Stimulated activated CD4-positive, alpha-beta T cell treated with anti-CD3 and anti-CD28 coated beads, TNF-alpha, amount 100 ng/mL, for 48 hours (primary cell): ENCODE measurements at places on chromosomes 6 and 20.
A peak's percentile ranks its signal among the peaks of the same experiment; 100 is the strongest.

GRCh38 chr20:48335308-48336050 lies 492.3 kb downstream of the PREX1 start:
- DNase-seq = no peak

- no peak for DNase-seq
Observed at GRCh38 chr6:18961566-18961965, 574.4 kb downstream of the RNF144B start.

DNA sequence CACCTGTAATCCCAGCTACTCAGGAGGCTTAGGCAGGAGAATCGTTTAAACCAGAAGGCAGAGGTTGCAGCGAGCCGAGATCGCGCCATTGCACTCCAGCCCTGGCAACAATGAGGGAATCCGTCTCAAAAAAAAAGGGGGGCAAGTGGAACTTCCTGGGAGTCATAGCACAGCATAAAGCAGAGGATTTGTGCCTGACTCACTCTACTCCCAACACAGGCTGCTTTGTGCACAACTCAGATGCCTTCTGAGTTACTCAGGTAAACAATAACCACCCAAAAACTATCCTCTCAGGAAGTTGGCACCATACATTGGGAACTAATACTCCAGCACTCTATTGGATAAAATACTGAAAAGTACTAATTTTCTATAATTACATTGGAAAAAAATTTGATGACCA lies 2.5 kb upstream of the TMEM244 start:
- no peak for DNase-seq

DNA sequence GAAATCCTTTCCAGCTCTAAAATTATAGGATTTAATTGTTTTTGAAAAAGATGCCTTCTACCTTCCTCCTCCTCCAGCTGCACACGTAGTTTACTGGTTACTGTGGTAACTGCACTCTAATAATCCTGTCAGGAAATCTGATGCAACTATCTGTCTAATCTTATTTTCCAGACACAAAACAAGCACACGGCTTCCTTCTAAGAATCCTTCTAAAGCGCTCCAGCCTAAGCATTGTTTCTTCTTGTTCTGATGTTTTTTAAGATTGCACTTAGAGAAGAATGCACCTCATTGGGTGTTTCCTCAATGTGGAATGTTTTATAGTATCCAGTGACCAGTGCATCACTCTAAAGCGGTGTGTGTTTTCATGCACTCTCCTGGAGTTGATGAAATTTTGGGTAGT lies 63.6 kb downstream of the CARMIL1 start:
- DNase-seq = no peak

DNA sequence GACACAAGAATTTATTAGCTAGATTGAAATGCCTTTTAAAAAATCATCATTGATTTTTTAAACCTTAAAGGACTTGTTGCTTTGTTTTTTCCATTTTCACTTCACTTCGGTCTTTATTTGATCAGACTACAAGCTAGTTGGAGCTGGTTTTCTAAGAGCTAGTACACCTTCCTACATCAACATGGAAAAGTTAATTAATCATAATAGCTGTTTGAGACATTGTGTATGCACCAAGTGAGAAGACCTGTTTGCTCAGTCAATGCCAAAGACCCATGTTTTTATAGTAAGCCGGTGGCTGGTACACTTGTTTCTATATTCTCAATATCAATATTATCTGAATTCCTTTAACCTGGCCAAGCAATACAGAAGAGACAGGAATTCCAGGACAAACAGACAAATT lies 310.2 kb upstream of the SGK1 start:
- no peak for DNase-seq

DNA sequence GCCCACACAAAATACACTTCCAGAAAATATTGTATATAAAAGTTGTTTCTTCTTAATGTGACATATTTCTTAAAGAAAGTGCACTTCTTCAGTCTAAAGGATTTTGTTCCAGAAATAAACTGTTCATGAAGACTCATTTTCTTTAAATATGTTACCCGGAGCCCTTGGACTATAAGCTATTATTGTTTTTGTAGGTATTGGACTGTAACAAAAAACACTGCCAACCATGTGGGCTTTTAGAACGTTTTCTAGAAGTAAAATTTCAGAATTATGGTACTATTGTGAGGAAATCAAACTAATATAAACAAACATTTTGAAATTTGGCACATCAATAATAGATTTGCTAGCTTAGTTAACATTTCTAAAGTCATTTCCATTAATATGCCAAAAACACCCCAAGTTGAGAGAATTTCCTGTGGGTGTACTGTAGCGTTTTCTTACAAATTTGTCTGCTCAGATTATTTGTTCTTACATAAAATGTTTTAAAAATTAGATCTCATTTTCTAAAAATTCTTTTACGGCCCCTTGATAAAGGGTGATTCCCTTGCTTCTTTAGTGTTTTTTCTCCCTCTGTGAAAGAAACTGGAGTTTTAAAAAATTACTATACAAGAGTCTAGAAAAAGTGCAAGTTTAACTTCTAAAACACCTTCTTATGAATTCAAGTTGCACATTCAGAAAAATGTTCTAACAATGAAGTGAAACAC lies 3.4 kb downstream of the NKX2-4 start:
- no peak for DNase-seq

- DNase-seq = no peak
Observed at GRCh38 chr6:3966426-3966825, 112.5 kb downstream of the FAM217A start.

DNA sequence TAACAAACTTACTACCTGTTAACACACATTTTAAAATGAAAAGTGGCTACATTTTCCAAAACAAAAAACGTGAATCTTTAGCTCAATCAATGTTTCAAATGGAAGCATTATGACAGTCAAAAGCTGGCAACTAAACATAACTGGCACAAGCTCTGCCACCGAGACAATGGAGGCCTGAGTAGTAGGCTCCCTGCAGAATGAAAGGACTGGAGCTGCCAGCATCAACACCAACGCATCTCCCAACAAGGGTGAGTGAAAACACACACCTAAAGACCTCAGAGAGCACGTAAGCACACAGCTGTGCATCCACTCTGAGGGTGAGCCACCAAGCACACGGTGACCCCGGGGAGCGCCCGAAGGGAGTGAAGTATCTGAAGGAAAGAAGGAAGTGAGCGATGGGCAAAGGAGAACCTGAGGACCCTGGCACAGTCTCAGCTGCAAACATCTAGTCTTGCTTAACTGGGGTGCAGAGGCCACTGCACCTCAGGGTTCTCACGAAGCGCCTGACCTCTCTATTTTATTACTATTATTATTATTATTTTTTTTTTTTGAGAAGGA lies 1.6 kb upstream of the ADRM1 start:
- no peak for DNase-seq

DNA sequence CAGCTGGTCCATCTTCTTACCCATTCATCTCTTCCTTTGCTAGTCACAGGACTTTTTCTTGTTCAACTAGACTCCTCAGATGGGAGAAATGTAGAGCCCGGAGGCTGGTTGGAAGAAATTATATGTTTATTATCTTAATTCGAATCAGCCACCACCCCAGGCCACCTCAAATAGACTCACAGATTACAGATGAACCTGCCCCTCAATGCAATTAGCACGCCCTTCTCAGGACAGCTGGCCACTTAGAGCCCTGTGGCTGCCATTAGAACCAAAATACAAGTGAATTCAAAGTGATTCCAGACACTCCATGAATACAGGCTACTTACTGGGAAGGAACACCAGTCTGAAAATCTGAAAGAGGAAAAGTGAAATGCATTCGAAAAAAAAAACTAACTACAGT lies 176.4 kb downstream of the MAFB start:
- no peak for DNase-seq

- DNase-seq = no peak
Observed at GRCh38 chr6:161239001-161239400, 34.9 kb downstream of the AGPAT4 start.

GRCh38 chr20:6966721-6967120 lies 199.2 kb downstream of the BMP2 start:
- no peak for DNase-seq

DNA sequence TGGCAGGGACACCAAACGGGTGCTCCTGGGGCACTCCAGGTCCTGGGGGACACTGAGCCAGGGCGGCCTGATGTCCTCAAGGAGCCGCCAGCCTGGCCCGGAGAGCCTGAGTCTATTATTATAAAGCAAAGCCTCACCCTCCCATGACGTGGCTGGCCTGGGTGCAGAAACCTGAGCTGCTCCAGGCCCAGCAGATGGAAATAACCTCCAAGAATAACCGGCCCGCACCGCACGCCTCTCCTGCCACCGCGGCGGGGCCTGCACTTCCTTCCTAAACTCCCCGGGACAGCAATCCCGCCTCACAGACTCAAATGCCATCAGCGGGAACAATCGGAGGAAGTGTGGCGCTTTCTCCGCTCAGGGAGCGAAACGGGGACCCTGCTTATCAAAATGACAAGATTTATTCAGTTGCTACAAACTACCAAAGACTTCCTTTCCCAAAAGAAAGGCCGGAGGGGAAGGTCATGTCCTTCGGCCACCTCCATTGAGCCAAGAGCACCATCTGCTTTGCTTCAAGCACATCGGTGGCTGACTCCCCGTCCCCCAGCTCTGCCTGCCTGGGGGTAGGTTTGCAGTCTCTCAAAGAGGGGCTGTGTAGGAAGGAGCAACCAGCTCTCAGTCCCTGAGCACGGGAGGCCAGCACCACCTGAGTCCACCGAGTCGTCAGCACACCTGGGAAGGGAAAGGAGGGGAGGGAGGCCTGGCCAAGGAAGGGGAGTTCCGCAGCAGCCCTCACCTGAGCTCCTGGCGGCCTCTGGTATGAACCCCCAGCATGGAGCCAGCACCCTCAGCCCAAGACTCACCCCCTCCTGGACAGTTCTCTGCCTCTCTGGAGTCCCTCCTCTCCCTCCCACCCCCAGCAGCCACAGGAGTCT lies 78.6 kb upstream of the QKI start:
- DNase-seq = no peak

DNA sequence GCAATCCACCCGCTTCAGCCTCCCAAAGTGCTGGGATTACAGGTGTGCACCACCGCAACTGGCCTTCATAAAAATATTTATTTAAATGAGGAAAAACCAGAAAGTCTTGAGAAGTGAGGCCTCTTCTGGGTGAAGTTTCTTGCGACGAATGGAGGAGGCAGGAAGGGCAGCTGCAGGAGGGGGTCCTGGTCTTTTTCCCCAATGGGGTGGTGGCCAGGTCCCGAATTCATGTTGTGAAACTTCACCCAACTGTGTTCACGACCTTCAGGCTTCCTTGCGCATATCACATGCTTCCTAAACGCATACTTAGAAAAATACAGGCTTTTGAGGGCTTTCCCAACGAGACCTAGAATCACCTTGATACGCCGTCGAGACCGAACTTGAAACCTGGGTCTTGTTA lies 145.1 kb downstream of the CDH4 start:
- DNase-seq = no peak

DNA sequence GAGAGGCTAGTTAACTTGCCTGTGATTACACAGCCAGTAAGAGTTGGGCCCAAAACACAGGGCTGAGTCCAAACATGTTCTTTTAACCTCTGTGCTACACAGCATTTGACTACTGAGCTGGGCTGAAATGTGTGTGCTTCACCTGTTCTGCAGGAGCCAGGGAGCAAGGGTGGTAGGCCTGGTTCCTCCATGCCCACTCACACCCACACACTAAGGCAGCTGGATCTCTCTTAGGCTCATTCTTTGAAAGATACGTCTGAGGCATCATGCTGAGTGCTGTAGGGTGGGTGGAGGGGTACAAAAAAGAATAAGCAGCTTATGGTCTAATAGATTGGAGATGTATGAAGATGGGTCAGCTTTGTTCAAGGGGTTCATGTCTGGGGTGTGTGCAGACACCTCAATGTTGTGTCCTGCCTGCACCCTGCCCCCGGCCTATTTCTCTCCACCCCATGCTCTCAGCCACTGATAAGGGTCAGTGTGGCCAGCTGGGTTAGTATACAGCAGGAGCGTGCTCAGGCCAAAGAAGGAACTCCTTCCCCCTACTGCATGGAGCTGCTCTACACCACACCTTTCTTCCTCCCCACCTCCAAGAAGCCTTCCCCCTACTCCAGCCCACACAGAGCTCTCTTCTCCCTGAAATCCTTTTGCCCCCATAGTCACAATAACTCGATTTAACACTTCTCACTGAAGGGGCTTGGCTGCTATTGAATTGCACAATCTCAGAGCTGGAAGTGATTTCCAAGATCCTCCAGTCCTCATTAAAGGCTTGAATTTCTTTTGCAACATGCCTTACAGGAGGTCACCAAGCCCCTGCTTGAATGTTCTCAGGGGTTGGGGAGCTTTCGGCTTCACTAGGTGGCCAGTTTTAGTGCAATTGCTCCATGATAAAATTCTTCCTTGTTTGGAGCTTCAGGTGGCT lies 3.4 kb downstream of the PPP2R5D start:
- no peak for DNase-seq

DNA sequence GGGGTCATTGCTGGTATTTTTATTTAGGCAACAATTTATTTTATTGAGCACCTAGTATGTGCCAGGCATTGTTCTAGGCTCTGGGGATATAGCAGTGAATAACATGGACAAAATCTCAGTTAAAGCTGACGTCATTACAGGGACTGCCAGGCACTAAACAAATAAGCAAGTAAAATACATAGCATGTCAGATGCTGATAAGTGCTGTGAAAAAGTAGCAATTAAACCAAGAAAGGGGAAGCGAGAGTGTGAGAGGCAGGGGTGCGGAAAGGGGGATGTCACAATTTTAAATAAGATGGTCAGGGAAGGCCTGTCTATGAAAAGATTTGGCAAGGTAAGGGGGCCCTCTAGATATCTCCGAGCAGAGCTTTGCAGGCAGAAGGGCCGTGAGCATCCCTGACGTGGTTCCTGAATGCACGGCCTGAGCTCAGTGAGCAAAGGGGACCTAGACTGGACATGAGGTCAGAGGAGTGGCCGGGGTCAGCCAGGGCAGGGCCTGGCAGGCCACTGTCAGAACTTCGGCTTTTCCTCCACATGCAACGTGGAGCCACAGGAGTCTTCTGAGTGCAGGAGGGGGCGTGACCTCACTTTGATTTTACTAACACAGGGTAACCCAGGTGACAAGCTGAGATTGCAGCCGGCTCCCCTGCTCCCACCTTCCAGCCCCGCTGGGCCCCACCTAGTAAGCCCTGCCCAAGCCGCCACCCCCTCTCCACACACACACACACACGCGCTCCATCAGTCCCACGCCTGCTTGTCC lies 24.2 kb upstream of the SIRPA start:
- DNase-seq = no peak

GRCh38 chr6:81084776-81085430 lies 667.6 kb downstream of the TENT5A start:
- no peak for DNase-seq

DNA sequence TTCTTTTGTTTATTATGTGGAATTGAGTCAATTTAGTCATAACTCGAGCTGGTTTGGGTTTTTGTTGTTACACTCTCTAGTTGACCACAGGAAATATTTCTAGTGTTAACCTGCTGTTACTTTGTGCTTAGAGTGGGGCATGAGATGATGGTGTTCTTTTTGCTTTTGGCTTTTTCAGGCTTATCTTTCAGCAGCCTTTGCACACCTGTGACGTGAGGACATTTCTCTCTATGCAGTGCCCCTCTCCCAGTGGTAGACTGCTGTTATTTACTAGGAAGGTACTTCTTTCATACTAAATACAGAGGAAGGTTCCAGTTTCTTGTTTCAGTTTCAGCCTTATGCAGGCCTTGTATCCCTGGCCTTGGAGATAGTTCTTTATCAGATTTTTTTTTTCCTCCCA lies 766.8 kb upstream of the MAN1A1 start:
- no peak for DNase-seq

- peak; percentile 44 for DNase-seq
Observed at GRCh38 chr20:50635676-50636600, 55.4 kb downstream of the RIPOR3 start.

- no peak for DNase-seq
Observed at GRCh38 chr6:132959639-132960326, 145.4 kb downstream of the RPS12 start.

GRCh38 chr20:44033873-44034272 lies 119.2 kb downstream of the TOX2 start:
- DNase-seq = no peak
